PC-9 (cell line): ENCODE measurements at places on chromosomes 3 and 15.

- DNase-seq = peak; percentile 83
These were observed 13.3 kb upstream of the PAQR9 start for GRCh38 chr3:142976621-142977398.

DNA sequence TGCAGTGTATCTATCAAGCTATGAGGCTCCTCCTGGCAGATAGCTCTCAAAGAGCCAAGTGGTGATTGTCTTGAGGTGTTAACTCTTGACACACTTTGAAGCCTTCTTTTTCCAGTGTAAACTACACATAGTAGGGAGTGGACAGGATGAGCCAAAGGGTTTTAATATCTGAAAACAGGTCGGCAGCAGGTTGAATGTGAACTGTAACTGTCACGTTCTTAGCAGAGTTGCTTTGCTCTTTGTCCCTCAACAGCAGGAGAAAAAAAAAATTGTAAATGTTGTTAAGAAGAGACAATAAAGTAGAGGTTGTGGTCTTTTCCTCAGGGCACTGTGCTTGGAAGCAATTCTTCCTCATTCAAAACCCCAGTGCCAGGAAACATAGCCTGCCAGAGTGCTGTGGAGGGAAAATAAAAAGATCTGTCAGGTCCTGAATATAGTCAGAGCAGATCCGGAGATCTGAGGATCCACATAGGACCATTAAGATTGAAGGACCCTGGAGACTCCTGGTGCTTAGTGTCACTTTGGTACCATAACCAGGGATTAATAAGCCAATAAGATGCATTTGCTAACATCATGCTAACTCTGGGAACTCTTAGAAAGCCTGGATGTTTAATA, 229.7 kb downstream of the NAALADL2 start:
- no peak for DNase-seq

GRCh38 chr15:93887151-93887550, 344.2 kb upstream of the MCTP2 start:
- DNase-seq = no peak

DNA sequence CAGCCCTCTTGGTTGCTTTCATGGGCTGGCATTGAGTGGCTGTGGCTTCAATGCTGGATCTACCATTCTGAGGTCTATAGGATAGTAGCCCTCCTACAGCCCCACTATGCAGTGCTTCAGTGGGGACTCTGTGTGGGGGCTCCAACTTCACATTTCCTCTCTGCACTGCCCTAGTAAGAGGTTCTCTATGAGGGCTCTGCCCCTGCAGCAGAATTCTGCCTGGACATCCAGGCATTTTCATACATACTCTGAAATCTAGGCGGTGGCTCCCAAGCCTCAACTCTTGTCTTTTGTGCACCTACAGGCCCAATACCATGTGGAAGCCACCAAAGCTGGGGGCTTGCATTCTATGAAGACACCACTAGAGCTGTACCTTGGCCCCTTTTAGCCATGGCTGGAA, 195.8 kb downstream of the IGSF11 start:
- DNase-seq = no peak

- no peak for DNase-seq
These were observed 102.4 kb upstream of the HACD2 start for GRCh38 chr3:123687286-123687685.

- no peak for DNase-seq
These were observed 85.1 kb downstream of the ANP32A start for GRCh38 chr15:68735610-68736009.

GRCh38 chr3:85725809-85726208, 767.0 kb downstream of the CADM2 start:
- no peak for DNase-seq

GRCh38 chr15:52745326-52746161, 44.6 kb downstream of the ONECUT1 start:
- no peak for DNase-seq

DNA sequence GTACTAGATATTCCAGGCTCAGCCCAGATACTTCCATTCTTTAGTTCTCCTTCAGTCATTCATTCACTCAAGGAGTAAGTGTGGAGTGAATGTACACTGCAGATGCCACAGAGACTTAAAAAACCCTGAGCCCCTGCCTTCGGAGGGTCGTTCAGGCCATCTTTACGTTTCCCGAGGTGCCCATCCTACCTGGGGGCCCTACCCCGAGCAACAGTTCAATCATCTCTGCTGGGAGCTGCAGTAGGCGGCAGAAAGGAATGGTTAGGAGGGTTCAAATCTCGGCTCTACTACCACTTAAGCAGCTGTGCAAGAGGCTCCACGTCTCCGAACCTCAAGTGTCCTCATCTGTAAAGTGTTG, 613 bp downstream of the SEC13 start:
- no peak for DNase-seq

GRCh38 chr3:15042936-15043335, 22.2 kb downstream of the MRPS25 start:
- no peak for DNase-seq

DNA sequence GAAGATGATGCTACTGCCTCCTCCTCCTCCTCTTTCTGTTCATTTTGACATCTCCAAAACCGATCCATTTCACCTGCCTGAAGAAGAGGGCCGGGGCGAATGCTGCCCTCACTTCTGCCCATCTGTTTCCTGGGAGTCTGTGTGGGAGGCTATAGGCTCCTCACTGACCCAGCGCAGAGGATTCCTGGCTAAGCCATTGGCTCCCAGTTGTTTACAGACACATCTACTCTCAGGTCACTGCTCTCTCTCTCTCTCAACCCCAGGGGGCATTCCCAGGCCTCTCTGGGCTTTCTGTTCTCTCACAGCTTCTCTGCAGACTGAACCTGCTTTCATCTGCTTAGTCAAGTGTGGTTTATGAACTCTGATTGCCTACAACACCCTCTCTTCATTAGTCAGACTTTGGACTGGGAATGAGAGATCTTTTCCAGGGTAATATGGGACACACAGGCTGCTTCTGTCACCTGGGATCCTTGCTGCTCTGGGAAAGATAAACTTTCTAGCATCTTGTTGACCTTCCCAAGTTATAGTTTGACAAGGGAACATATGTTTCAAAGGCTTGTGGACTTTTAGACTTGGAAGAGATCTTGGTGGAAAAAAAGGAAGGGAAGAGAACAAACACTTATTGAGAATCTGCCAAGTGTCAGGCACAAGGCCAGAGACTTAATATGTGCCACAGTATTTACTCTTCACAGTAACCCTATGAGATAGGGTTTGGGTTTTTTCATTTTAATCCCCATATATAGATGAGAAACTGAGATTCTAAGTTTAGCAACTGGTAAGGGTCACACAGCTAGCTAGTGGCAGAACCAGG, 30.2 kb upstream of the USP3 start:
- no peak for DNase-seq

DNA sequence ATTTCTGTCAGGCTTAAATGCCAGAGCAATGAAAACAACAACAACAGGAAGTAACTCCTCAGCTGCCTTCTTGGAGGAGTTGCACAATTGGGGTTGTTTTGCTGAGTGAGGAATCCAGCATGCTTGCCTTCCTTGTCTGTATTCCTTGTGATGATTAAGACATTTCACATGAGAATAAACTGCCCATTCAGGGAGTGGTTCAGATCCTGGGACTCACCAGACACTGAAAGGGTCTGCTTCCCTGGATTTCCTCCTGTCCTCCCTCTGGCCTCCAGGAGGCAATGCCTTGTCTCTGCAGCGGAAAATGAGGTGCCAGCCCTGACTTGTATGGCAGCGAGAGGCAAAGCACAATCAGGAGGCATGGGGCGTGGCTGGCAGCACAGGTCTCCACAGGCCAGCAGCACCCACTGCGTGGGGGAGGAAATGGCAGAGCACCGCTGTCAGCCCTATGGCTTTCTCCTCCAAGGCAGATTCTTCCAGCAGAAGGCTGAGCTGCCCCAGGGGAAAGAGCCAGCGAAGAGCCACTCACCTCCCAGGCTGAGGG, 41.5 kb downstream of the RBP2 start:
- DNase-seq = peak; percentile 86

- no peak for DNase-seq
These were observed 152.9 kb downstream of the PTPRG start for GRCh38 chr3:61714225-61714624.

- DNase-seq = no peak
These were observed 9.4 kb upstream of the SMCO1 start for GRCh38 chr3:196524527-196524926.

DNA sequence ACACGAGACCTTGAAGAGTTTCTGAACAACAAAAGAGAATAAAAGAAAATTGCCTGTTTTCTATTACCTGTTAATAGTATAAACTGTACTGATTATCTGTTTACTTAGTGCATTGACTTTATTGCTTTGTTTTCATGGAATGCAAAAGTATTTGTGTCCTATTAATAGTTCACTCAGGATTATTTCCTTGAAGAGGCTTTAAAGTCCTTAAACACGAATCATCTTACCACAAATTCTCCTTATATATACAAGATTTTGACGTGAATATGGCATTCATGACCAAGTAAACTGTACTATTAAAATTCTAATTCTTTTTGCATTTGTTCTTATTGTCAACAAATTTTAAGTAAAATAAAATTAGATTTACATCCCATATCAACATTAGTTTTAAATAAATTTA, 513.0 kb downstream of the NTRK3 start:
- DNase-seq = no peak
